ENCODE measurements at places on chromosomes 2 and 18.
A peak's percentile ranks its signal among the peaks of the same experiment; 100 is the strongest.

GRCh38 chr18:26228562-26229260 is 2.5 kb downstream of the TAF4B start:
- no peak for DNase-seq

DNA sequence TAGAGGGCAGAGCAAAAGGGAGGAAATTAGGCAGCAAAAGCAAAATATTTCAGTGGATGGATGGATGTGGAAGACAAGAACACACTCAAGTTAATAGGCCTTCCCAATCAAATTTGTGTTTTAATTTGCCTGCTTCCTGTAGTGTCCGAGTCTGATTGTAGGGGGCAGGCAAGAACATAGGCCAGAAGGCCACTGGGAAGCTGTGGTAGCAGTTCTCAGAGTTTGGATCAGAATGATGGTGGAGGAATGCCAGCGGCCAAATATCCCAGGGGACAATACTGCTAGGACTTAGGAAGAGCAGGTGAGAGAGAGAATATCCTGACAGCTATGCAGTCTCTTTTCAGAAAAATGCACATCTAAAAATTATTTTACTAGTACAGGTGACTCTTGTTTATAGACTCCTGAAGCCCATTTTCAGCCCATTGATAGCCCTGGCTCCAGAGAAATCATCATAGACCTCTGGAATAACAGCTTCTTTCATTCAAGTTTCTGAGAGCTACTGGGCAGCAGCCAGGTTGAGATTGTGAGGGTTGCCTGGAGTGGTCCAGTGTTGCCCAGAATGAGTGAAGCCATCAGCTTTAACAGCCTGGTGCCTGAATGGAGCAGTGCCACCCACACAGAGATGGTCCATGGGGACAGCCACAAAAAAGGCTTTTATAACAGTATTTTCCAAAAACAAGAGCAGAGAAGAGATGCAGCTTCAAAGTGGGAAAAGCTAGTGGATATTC is 19.1 kb upstream of the SERPINE2 start:
- DNase-seq = no peak

DNA sequence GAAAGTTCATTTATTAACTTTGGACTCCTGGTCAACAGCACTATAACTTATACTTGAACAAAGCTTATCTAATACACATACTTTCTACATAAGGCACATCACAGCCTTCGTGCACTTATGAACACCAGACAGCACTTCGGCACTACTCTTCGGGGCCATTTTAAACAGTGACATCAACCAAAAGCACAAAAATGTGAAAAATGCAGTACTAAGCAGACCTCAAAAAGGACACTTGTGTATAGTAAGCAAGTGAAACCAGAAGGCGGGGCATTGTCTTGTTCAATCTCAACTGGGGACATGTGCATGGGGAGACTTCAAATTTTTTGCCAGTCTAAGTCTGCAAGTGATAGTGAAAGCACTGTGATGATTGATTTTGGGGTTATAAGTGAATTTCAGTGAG is 163.0 kb downstream of the NCKAP5 start:
- DNase-seq = no peak

DNA sequence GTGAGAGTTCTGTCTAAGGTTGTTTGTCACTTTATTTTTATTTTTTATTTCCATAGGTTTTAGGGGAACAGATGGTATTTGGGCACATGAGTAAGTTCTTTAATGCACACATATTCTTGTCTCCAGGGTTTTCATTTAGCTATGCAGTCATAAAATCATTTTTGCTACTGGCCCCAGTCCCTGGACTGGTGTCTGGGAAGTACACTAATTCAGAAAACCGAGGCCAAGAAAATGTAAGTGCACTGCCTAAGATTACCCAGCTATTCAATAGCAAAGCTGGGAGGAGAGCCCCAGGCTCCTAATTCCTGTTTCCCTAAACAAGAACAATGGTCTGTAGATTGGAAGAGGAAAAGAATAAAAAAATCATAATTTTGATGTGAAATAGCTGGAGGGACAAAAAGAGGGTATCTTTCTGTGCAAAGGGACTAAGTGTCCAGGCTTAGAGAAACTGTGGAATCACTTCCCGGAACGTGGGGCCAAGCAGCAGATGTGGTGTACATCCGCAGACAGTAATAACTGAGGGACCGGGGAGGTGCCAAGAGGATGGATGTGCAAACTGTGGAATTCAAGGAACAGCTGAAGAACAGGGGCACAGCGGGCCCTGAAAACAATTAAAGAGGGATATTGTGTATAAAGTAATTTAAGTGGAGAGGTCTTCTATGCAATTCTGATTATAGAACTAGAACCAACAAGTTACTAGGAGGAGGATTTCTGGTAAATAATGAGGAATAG is 236.3 kb downstream of the ACKR3 start:
- DNase-seq = no peak

GRCh38 chr2:10478916-10479315 is 30.8 kb upstream of the ODC1 start:
- DNase-seq = no peak

DNA sequence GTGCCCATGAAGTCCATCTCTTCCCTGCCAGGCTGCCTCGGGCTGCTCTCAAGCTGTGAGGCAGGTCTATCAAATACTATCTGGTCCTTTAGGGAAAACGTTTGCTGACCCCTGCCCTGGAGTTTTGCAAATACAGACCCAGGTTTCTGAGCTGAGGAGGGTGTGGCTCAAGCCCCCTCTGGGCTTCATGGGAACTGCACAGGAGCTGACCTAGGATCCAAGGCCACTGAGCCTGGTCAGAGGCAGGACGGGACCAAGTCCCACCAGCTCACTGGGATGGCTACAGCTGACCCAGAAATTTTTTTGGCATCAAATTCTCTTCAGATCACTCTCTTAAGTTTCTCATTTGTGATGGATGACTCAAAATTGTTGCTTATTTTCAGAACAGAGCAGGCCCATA is 14.1 kb downstream of the ZNF516 start:
- no peak for DNase-seq

DNA sequence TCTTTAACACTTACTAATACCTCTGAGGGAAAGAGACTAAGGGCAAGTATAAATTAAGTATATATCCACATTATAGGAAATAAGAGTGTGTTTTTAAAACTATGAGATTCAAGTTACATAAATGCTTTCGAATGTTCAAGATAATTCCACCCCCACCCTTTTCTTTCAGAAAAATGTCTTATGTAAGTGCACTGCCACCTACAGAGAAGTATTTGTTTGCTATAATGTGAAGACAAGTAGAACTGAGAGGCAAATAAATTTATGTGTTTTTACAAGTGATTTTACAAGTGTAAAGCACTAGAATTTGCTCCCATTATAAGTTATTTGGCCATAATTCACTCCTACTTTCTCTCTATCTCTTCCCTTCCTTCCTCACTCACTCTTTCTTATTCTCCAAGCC is 99.9 kb upstream of the CRACDL start:
- no peak for DNase-seq

DNA sequence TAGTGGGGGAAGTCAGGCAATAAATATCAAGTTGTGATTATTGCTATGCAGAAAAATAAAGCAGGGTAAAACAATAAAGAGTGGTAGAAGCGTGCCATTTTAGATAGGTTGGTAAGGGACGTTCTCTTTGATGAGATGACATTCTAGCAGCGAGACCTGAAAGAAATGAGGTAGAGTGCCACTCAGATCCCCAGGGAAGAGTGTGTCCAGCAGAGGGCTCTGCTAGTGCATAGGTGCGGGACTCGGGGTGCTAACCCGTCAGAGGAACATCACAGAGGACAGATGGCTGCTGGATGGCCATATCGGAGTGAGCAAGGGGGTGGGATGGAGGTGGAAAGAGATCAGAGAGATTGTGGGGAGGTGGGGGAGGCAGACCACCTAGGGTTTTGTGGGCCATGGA is 16.3 kb upstream of the GTF2A1L start:
- peak; percentile 26 for DNase-seq

DNA sequence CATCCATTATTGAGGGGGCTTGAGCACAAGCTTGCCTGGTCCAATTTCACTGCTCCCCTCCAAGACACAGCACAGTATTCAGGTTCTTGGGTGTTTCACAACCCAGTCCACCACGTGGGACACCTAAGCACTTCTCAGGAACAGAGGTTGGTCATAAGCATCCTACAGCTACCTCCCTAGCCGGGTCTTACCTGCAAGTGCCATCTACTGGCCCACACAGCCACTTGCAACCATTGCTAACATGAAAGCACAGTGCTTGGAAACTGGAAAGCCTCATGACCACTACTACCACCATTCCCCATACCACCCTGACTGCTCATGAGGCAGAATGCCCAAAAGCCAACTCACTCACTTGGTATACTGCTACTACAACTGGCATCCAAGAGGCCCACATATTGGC is 105.7 kb upstream of the RPRM start:
- no peak for DNase-seq

- no peak for DNase-seq
Measured at GRCh38 chr2:127097841-127098651, 8.9 kb downstream of the BIN1 start.

GRCh38 chr2:72144632-72145288 is 2.9 kb downstream of the CYP26B1 start:
- no peak for DNase-seq

DNA sequence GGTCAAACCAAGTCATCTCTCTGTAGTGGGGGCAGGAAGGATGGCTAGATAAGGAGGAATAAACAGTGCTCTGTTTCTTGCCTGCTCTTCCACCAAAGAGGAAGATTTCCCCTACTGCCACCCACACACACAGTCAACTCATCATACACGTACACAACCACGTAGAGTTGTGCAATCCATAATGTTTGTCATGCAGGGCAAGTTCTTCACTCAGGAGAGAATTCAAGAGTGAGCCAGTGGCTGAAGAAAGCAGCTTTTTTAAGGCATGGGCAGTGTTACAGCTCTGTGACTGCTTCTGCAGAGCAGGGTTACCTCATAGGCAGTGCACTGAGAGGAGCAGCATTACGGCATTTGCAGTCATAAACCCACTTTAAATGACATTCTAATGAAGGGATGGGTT is 283.0 kb downstream of the RND3 start:
- DNase-seq = no peak

DNA sequence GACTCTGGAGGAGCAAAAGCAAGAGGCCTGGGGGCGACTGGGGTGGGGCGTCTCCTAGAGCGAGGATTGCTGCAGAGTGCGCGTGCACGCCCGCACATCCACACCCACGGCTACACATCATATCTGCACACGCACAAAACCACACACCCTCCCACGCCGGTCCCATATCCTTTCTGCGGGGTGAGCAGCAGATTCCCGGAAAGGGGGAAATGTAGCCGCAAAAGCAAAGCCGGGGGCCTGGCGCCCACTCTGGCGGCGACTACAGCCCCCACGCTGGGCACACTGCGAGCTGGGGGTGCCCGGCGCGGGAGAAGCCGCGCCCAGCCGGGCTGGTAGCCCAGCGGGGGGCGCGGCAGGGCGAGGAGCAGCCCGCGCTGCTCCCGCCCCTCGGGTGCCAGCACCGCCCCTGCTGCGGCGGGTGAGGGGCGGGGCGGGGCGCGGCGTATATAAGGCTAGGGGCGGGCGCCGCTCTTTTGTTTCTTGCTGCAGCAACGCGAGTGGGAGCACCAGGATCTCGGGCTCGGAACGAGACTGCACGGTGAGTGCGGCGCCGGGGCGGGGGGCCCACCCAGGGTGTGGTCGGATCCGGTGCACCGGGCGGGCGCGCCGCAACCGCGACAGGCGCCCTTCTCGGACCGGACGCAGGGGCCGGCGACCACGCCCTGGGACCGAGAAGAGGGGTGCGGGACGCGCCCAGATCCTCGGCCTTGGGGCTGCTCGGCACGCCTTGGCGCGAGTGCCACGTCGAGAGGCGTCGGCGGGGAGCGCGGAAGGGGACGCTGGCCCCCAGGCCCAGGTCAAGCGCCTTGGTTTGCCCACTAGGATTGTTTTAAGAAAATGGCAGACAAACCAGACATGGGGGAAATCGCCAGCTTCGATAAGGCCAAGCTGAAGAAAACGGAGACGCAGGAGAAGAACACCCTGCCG is at the start of gene TMSB10:
Gene TMSB10 (plus strand): TSS at position 476 of the 927 bp plus-strand sequence.
- peak; percentile 93 for DNase-seq

- no peak for DNase-seq
Measured at GRCh38 chr2:11100130-11100529, 55.1 kb upstream of the SLC66A3 start.

DNA sequence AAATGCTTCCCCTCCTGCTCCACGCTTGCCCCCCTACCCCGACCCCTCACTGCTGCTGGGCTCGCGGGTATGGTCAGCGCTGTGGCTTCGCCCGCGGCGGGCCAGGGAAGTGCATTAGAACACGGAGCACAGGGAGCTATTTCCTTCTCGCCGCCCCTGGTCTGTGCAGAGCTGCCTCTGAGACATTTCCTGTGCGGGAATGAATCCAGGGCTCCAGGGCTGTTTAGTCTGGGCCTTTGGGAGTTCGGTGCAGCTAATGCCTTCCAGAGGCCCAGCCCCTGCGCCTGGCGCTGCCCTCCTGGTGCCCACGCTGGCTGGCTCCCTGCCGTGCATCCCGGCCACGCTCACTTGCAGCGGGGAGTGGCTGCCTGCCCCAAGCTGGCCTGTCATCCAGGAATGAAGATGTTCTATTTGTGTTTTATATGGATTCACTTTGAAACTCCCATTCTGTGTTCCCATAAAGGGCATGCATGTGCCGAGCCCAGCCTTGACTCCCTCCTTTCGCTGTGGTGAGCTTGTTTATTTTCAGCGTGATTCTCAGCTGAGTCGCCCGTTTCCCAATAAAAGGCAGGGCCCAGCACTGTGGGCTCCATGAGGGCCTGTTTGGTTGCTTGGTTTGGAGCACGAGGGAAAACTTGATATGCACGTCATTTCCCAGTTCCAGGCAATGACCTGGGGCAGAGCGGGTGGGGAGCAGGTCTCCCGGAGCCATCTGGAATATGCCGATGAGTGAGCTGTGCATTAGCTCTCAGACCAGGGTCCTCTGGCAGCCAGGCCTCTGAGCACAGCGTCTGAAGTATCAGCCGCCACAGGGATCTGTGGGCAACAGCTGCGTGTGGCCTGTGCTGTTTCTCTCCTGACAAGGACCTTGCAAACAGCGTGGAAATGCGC is 42.7 kb downstream of the SH3RF3 start:
- DNase-seq = no peak

DNA sequence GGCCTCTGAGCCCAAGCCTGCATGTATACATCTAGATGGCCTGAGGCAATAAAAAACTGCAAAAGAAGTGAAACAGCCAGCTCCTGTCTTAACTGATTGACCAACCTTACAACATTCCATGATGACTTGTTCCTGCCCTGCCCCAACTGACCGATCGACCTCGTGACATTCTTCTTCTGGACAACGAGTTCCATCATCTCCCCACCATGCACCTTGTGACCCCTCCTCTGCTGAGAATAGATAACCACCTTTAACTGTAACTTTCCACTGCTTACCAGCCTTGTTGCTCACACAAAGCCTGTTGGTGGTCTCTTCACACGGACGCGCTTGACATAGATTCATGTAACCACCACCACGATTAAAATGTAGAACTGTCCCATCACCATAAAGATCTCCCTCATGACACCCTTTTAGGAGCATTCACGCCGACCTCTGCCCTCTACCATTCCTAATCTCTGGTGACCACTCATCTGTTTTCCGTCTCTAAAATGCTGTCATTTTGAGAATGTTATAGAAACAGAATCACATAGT is 120.1 kb upstream of the REV1 start:
- no peak for DNase-seq

GRCh38 chr2:236820763-236821344 is 251.2 kb downstream of the ACKR3 start:
- DNase-seq = no peak

GRCh38 chr2:13413989-13414388 is 697.3 kb downstream of the TRIB2 start:
- no peak for DNase-seq

GRCh38 chr2:85134255-85134895 is 1.2 kb downstream of the TCF7L1 start:
- DNase-seq = no peak

All from CD4-positive, alpha-beta T cell treated with Interleukin-17A for 4 hours (primary cell).